Activated naive CD4-positive, alpha-beta T cell treated with anti-CD3 and anti-CD28 coated beads for 36 hours (primary cell): ENCODE measurements at places on chromosomes 11 and 22.

DNA sequence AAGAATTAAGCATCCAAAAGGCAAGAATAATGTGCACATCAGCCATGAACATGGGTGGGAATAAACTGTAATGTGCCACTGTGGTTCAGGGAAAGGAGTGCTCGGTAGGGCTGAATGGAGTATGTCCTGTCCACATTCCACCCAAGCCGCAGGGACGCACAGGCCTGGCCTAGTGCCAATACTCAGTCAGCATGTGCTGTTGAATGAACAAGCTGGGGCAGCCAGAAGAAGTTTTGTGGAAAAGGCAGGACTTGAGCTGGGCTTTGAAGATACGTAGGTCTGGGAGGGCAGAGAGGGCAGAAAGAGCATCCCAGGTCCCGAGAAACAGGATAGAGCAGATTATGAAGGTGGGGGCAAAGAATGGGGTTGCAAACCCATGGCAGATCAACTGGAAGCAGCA is 60.0 kb upstream of the PLET1 start:
- H3K36me3 ChIP-seq, result peaks cover 5% of the 10 kb centered on the region
- peaks cover 23% of the 10 kb centered on the region for H3K4me1 ChIP-seq
- H3K27me3 ChIP-seq, result no peaks in the 10 kb centered on the region
- DNase-seq, result no peak

GRCh38 chr22:19715188-19715930 is 1.1 kb downstream of the SEPTIN5 start:
- peaks cover 9% of the 10 kb centered on the region for H3K4me1 ChIP-seq
- no peak for DNase-seq

DNA sequence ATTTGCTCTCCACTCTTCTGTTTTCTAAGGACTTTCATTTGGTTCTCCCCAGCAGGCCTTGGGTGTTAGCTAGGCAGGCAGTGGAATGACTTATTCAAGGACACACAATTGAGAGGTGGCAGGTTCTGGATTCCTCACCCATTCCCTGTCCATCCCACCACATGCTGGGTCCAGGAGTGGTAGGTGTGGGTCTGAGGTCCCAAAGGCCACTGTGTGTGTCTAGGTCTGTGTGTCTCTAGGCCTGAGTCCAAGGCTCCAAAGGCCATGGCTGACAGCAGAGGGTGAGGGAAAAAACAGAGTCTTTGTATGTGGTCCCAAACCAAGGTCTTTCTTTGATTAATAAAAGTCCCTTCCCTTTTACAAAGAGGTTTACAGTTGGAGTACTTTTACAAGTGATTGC is 40.8 kb downstream of the SLC5A1 start:
- H3K36me3 ChIP-seq, result no peaks in the 10 kb centered on the region
- no peak overlapping the region for H3K27ac ChIP-seq
- peaks cover 14% of the 10 kb centered on the region for H3K27me3 ChIP-seq
- H3K4me1 ChIP-seq, result no peaks in the 10 kb centered on the region
- no peak overlapping the region for H3K4me3 ChIP-seq

DNA sequence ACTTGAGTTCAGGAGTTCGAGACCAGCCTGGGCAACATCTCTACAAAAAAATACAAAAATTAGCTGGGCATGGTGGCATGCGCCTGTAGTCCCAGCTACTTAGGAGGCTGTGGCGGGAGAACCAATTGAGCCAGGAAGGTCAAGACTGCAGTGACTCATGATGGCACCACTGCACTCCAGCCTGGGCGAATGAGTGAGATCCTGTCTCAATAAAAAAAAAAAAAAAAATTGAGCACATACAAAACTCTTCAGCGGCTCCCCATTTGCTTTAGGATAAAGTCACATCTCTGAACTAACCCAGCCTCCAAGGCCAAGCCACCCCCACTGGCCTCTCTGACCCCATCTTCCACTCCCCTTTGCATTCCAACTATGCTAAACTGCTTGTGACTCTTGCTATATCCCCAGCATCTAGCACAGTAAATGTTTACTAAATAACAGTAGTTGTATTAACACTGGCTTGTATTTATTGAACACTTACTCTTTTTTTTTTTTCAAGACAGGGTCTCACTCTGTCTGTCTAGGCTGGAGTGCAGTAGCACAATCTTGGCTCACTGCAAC is 28.9 kb downstream of the CREB3L1 start:
- peaks cover 7% of the 10 kb centered on the region for H3K4me1 ChIP-seq
- no peak overlapping the region for H3K27ac ChIP-seq
- no peak overlapping the region for H3K4me3 ChIP-seq
- no peaks in the 10 kb centered on the region for H3K36me3 ChIP-seq

- H3K4me3 ChIP-seq, result no peak overlapping the region
- peaks cover 11% of the 10 kb centered on the region for H3K4me1 ChIP-seq
- H3K27ac ChIP-seq, result no peak overlapping the region
- no peaks in the 10 kb centered on the region for H3K27me3 ChIP-seq
- H3K36me3 ChIP-seq, result peaks cover 1% of the 10 kb centered on the region
These were observed 1.5 kb downstream of the JAM3 start for GRCh38 chr11:134070342-134070845.

DNA sequence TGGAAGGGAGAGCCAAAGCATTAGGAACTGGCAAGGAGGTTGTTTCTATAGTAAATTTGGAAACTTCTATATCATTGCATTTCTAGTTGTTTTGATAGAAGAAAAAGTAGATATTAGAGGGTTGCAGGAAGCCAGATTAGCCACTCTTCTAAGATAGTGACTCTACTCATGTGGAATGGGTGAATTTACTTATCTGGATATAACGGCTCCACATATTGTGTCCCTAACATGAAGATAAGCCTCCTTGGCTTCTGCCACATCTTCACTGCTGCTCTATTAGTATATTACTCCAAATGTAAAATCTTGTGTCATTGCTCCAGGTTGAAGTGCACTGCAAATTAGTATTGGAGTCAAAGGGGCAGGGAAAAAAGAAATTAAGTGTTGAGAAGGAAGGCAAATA is 283.3 kb downstream of the CASP12 start:
- H3K4me3 ChIP-seq, result no peak overlapping the region
- DNase-seq, result no peak
- peaks cover 5% of the 10 kb centered on the region for H3K4me1 ChIP-seq

DNA sequence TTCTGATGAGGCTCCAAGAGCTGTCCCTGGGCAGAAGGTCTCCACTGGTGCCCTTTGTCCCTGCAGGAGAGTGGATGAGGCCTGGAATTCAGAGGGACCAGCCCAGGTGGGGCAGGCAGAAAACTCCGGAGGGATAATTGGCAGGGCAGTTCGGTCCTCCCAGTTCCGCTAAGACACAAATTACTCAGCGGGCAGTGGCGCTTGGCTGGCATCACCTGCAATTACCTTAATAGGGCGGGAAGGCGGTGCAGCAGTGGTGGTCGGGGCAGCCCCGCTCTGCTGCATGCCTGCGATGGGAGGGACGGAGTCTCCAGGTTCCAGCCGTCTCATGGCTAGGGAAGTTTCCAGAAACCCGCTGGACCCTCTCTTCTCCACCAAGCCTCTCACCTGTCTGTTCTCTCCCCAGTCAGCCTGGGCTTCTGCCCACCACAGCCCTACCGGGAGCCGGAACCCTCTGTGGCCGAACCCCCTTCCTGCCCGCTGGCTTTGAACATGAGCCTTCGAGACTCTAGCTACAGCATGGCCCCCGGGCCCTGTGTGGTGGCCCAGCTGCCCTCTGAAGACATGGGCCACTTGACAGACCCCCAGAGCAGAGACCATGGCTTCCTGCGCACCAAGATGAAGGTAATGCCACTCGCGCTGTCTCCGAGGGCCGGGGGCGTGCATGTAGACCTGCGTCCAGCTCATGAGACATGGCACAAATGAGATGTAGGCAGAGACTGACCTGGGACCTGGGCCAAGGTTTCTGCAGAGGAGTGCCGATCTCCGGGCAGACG is 7.0 kb downstream of the OVOL1 start:
- H3K27me3 ChIP-seq, result peaks cover 14% of the 10 kb centered on the region
- no peak overlapping the region for H3K27ac ChIP-seq
- H3K4me1 ChIP-seq, result peaks cover 1% of the 10 kb centered on the region
- no peak overlapping the region for H3K4me3 ChIP-seq
- no peaks in the 10 kb centered on the region for H3K36me3 ChIP-seq
